ENCODE measurements at places on chromosomes 7 and 10.

GRCh38 chr7:67392596-67393438, 396.2 kb downstream of the TYW1 start:
- no peak for DNase-seq

GRCh38 chr7:28096713-28097112, 83.9 kb downstream of the JAZF1 start:
- DNase-seq = no peak

- DNase-seq = no peak
These were observed 192.9 kb downstream of the ZMYND11 start for GRCh38 chr10:327889-328852.

DNA sequence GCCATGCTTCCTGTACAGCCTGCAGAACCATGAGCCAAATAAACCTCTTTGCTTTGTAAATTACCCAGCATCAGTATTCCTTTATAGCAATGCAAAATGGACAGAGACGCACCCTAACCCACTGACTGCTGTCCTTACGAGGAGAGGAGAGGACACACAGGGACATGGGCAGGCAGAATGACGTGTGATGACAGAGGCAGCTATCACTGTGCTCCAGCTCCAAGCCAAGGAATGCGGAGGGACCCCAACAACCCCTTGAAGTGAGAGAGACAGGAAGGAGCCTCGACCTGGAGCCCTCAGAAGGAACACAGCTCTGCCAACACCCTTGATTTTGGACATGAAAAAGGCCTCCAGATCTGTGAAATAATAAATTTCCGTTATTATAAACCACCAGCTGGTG, 46.6 kb upstream of the EBF3 start:
- DNase-seq = no peak

GRCh38 chr10:3393958-3394357, 221.4 kb upstream of the PITRM1 start:
- no peak for DNase-seq

GRCh38 chr10:92678206-92678605, 11.5 kb upstream of the HHEX start:
- DNase-seq = no peak

DNA sequence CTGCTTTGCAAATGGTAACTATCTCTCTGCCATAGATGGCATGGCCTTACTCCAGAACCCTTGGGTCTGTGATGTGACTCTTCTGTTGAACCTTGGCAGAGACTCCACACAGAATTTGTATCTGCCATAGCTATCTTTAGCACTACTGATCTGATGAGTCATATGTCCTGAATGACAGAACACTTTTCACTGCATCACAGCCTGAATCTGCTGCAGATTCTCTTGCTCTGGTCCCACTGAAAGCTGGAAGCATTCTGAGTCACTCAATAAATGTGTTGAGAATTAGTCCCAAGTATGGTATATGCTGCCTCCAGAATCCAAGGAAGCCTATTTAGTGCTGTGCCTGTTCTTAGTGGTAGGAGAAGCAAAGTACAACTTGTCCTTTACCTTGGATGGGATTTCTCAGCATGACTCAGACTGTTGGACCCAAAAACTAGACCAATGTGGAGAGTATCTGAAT, 39.5 kb upstream of the ANKRD1 start:
- no peak for DNase-seq

- no peak for DNase-seq
These were observed 11.0 kb upstream of the HPS1 start for GRCh38 chr10:98457721-98458120.

- no peak for DNase-seq
These were observed 683.4 kb downstream of the SDK1 start for GRCh38 chr7:3984456-3984855.

- no peak for DNase-seq
These were observed 7.9 kb downstream of the CPED1 start for GRCh38 chr7:120996333-120996987.

- no peak for DNase-seq
These were observed 394.3 kb upstream of the PODXL start for GRCh38 chr7:131950758-131951157.

DNA sequence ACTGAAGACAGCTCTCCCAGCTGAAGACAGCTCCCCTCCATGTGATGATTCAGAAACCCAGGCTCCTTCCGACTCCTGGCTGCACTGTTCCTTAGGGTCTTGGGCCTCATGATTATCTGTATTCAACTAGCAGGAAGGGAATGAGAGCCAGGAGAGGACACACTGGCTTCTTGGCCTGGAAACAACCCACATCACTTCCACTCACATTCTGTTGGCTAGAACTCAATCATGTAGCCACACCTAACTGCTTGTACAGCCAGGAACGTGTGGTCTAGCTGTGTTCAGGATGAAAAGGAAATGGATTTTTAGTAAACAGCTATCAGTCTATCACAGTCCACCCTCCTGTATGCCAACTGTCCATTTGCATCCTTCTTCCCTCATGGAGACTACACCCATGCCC, 30.5 kb upstream of the XPNPEP1 start:
- DNase-seq = no peak

- no peak for DNase-seq
These were observed 1.8 kb downstream of the SEMA3C start for GRCh38 chr7:80916770-80917741.

GRCh38 chr10:103534621-103535498, 41.4 kb downstream of the NEURL1 start:
- DNase-seq = no peak

DNA sequence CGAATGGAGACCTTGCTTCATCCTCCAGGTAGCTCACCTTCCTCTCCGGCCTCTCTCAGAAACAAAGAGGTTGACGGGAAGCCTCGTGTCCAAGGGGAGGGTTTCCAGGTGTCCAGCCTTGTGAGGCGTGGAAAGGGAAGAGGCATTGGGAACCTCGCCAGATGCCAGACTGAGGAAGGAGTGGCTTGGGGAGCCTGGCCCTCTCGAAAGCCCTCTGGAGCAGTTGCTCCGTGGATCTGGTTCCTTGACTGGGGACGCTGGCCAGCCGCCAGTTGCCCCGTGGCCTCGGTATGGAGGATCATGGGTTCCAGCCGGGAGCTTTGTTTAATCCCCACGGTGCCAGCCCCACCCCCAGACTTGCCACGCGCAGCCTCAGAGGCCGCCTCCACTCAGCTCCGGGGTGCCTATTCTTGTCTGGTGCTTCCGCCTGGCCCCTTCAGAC, 30.3 kb upstream of the SUN1 start:
- DNase-seq = no peak

- DNase-seq = no peak
These were observed 983.0 kb downstream of the SORCS1 start for GRCh38 chr10:106181501-106181900.

DNA sequence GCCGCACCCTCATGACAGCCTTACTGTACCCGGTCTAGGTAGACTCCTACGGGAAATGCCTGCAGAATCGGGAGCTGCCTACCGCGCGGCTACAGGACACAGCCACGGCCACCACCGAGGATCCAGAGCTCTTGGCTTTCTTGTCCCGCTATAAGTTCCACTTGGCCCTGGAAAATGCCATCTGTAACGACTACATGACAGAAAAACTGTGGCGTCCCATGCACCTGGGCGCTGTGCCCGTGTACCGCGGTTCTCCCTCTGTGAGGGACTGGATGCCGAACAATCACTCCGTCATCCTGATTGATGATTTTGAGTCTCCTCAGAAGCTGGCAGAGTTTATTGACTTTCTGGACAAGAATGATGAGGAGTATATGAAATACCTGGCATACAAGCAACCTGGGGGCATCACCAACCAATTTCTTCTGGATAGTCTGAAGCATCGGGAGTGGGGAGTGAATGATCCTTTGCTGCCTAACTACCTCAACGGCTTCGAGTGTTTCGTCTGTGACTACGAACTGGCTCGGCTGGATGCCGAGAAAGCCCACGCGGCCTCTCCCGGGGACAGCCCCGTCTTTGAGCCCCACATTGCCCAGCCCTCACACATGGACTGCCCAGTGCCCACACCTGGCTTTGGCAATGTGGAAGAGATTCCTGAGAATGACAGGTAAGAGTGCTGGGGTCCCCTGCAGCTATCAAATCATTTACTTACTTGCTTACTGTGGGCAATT, 8.5 kb upstream of the CHCHD1 start:
- no peak for DNase-seq

DNA sequence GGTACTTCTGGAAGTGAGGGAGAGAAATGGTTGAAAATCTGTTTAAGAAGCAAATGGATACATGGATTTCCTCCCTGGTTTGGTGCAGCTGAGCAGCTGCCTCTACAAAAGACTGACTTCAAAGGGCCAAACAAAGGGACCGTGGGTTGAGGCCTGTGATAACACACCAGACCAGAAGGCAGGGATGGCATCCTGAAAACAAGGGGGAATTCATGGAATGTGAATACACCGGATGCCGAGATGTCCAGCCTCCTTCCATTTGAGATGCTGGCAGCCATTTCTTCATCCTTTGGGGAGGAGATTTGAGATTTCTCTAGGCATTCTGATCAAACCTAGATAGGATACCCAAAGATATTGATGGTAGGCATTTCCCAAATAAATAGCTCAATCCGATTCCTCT, 36.9 kb downstream of the TAF3 start:
- DNase-seq = no peak

DNA sequence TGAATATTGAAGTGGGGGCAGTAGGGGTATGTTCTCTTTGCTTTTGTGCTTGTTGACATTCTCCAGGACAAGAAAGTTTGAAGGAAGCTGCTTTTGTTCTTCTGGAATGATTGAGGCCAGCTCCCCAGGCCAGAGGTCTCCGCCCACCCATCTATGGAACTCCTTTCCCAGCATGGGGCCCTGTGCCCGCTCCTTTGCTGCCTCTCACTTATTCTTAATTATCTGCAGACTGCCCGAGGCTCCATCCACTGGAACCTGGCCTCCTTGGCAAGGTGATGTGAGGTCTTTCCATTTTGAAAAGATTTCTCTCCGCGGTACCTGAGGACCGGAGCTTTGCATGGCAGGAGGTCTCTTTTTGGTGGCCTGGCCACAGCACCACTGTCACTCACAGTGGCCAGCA, 39.3 kb upstream of the MKI67 start:
- DNase-seq = no peak

DNA sequence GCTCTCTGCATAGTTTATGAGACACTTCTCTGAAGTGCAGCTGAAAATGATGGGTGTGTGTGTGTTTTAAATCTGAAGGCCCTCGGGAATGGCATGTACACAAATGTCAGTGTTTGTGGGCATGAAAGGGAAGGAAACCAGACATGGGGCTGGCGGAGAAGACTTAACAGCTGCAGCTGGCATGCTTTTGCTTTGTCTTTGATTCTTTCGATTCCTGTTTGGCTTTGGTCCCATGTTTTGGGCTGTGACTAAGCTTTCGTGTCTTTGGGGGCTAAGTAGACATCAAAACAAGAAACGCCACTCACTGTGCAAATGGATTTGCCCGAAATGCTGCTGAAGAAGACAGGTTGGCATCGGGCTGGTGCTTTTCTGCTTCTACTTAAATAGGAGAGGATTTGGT, 179.3 kb downstream of the PFKFB3 start:
- peak; percentile 5 for DNase-seq

GRCh38 chr7:117385363-117386109, 41.8 kb downstream of the ASZ1 start:
- DNase-seq = no peak

GRCh38 chr7:100170101-100170897, 1.9 kb upstream of the GAL3ST4 start:
- DNase-seq = no peak

DNA sequence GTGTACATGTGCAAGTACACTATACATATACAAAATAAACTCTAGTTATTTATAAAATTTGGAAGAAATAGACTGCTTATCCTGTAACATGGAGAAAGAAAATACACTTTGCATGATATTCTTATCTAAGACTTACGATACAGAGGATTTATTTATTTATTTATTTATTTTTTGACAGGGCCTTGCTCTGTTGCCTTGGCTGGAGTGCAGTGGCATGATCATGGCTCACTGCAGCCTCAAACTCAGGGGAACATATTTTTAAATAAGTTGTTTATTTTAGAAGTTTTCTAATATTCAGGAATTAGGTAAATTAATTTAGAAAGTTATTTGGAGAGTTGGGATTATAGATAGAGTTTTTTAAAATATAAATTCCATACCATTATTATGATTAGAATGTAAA, 116.7 kb downstream of the GPR85 start:
- DNase-seq = no peak

DNA sequence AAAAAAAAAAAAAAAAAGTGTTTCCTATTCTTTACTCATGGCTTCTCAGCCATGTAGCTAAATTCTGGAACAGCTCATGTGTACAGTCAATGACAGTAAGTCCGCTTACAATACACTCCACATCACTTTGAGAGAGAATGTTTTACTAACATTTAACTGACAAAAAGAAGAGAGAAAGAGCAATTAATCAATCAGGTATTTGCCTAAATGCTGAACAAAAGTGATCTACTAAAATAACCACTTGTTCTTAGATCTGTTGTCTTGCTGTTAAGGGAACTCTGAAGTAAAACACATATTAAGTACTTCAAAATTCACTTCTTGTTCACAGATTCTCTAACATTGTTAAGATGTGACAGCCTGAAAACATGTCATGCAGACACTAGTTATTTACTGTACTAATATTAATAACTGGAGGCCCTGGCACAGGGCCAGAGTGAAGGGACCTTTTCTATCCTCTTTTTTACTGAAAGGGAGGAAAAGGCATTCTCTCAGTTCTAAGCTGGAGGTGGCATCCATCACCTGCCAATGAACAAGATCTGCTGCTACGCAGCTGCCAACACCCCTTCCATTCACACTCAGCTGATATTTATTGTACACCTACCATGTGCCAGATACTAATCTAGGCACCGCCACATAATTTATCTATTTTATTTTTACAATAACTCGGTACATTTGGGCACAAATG, 72.6 kb downstream of the AHR start:
- DNase-seq = no peak

GRCh38 chr7:12970626-12971025, 283.2 kb downstream of the ARL4A start:
- no peak for DNase-seq

- no peak for DNase-seq
These were observed 30.8 kb upstream of the NKX6-2 start for GRCh38 chr10:132816718-132817117.

GRCh38 chr7:150342121-150342408, 636 bp upstream of the RARRES2 start:
- no peak for DNase-seq

DNA sequence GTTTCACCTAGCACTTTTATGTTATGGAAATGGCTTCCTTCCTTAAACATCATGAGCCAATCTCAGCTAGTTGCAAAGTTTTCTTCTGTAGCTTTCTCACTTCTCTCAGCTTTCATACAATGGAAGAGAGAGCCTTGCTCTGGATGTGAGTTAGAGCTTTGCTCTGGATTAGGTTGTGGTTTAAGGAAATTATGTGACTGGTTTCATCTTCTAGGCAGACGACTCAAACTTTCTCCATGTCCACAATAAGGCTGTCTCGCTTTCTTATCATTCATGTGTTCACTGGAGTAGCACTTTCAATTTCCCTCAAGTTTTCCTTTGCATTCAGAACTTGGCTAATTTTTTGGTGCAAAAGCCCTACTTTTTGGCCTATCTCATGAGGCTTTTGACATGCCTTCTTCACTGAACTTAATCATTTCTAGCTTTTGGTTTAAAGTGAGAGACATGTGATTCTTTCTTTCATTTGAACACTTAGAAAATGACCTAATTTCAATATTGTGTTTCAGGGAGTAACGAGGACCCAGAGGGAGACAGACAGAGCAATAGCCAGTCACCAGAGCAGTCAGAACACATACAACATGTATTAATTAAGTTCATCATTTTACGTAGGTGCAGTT, 49.8 kb downstream of the CNOT4 start:
- no peak for DNase-seq

- no peak for DNase-seq
These were observed 52.4 kb upstream of the LRRC17 start for GRCh38 chr7:102860351-102860811.

Data from stimulated activated CD4-positive, alpha-beta T cell treated with anti-CD3 and anti-CD28 coated beads, Interleukin-1b, Interleukin-23, amount 100 ng/mL, for 1 hour (primary cell).